ENCODE measurements at places on chromosomes 11 and 22.
A peak's percentile ranks its signal among the peaks of the same experiment; 100 is the strongest.

DNA sequence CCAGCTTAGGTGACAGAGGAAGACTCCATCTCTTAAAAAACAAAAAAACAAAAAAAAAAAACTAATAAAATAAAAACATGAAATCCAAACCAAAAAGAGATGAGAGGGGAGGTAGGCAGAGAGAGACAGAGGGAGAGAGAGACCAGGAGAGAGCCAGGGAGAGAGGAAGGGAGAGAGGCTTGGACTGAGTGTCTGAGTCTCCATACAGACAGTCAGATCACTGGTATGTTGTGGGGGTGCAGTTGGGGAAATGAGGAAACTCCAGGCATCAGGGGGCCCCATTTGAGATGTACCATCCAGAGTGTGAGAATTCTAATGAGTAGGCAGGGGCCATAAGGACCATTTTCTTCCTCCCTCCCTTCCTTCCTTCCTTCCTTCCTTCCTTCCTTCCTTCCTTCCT is 53.1 kb upstream of the SEPTIN5 start:
- DNase-seq = no peak

- DNase-seq = no peak
Observed at GRCh38 chr11:76835928-76836612, 24.6 kb upstream of the ACER3 start.

DNA sequence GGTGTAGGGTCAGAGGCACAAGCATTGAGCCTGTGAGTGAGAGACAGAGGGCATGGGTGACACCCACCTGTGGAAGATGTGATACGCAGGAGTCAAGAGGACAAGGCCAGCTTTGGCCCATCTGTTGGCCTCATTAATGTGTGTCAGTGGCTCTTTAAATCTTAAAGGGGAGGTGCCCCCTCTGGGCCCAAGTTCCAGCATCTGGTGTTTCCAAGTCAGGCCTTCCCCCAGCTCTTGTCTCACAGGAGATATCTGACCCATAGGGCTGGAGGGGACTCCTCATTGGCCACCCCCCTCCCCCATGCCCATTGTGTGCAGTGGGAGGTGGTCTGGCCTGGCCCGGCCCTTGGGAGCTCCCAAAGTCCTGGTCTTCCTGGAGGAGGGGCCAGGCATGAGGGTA is 8.9 kb downstream of the KCNK7 start:
- DNase-seq = no peak

GRCh38 chr11:118287006-118287405 is 17.5 kb upstream of the CD3E start:
- no peak for DNase-seq

DNA sequence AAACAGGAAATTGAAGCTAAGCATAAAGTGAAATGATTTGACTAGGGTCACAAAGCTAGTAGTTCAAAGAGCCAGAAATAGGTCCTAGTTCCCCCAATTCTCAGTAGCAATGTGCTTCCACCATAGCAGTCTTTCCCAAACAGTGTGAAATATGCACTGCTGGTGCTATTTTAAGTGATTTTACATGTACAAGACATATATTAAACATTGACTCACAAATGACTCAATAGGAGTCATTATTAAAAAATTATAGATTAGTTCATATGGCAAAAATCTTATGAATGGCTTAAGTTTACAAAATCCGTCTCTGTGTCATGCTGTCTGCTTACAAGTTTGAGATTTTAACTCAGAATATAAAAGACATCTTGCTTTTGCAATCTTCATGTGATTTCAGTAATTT is 21.4 kb downstream of the KIF18A start:
- DNase-seq = no peak

- no peak for DNase-seq
Observed at GRCh38 chr11:83364500-83365045, 78.4 kb upstream of the CCDC90B start.

- DNase-seq = no peak
Observed at GRCh38 chr11:133154076-133154475, 378.2 kb downstream of the OPCML start.

GRCh38 chr22:37137131-37137530 is 12.6 kb downstream of the IL2RB start:
- DNase-seq = no peak

GRCh38 chr11:48063424-48063978 is 83.1 kb downstream of the PTPRJ start:
- no peak for DNase-seq

DNA sequence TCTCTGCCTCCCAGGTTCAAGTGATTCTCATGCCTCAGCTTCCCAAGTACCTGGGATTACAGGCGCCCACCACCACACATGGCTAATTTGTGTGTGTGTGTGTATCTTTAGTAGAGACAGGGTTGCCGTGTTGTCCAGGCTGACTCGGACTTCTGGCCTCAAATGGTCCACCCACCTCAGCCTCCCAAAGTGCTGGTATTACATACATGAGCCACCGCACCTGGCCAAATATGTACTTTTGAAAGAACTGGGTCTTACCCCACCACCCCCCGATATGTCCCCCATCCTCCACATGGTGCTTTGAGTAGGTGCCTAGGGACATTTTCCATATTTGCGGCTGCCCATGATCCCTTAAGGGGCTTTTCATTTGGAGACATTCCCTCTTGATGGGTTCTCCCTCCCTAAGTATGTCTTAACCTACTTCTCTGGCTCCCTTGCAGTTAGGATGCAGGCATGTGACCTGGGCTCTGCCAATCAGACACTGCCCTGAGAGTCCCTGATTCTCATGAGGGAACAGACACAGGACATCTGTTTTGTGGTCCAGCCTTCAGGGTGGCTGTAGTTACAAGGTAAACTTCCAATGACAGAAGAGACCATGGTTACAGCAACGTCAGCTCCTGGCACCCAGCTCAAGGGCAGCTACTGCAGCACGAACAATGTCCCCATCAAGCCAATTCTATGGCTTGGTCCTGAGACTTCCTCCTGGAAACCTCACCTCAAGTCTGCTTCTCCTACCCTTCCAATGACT is 48.4 kb downstream of the CHST1 start:
- DNase-seq = no peak

- no peak for DNase-seq
Observed at GRCh38 chr11:34072832-34073231, 21.3 kb downstream of the CAPRIN1 start.

- DNase-seq = no peak
Observed at GRCh38 chr22:32341122-32341740, 16.4 kb upstream of the RFPL3 start.

DNA sequence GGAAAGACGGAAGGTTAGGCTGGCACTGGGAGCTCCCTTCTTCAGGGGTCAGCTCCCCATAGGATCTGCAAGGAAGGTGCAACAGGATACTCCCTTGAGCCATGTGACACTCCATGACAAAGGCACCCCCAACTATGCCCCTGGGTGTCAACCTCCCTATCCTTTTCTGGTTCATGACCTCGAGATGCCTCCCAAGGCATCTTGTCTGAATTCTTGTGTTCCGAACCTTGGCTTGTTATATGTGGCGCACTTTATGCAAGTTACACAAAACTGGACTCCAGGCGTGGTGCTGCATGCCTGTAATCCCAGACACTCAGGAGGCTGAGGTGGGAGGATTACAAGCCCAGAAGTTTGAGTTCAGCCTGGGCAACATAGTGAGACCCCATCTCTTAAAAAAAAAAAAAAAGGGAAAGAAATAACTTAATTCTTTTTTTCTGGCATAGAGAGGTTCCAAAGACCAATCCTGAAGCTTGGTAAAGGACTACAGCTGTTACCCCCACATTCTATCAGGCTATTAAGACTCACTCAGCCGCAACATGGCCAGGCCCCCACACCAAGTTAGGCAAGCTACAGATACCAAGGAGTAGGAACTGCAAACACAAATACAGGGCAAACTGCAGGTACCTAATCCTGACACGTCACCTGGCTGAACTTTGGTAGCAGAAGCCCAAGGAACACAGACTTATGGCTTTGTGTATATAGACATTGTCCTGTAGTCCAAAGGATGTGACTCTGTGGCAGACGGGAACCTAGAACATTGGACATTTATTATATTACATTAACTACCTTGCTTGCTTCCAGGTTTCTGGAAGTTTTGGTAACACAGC is 1.4 kb downstream of the C11orf24 start:
- no peak for DNase-seq

- DNase-seq = no peak
Observed at GRCh38 chr22:24416095-24416494, 11.3 kb upstream of the ADORA2A start.

DNA sequence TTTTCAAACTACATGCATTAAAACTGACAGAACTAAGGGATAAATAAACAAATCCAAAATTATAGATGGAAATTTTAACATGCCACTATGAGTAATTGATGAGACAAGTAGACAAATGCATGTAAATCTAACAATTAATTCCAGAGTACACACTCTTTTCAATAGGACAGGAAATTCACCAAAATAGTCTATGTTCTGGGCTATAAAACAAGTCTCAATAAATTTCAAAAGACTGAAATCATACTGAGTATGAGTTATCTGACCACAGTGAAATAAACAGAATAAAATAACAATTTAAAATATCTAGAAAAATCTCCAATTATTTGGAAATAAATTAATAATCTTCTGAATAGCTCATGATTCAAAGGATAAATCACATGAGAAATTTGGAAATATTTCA is 38.5 kb upstream of the ME3 start:
- DNase-seq = no peak

- no peak for DNase-seq
Observed at GRCh38 chr11:82003024-82003423, 730.6 kb downstream of the FAM181B start.

GRCh38 chr22:49299821-49300231 is 527.8 kb downstream of the BRD1 start:
- DNase-seq = no peak

DNA sequence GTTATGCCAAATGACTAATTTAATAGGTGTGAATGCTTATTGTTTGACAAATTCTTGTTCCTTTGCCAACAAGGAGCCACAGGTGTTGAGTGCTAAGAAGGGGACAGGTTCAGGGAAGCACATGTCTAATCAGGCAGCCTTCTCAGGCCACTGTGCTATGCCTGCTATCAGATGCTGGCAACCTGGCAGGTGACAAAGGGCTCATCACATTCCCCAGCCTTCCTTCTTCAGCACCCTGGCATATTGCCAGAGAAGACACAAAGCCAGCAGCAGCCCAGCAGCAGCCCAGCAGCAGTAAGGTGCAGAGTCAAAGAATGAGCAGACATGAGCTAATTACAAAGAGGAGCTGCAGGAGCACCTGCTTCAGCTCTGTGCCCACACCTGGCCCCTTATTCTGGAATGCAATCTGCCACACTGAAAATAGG is 68.2 kb downstream of the GUCY1A2 start:
- DNase-seq = no peak

DNA sequence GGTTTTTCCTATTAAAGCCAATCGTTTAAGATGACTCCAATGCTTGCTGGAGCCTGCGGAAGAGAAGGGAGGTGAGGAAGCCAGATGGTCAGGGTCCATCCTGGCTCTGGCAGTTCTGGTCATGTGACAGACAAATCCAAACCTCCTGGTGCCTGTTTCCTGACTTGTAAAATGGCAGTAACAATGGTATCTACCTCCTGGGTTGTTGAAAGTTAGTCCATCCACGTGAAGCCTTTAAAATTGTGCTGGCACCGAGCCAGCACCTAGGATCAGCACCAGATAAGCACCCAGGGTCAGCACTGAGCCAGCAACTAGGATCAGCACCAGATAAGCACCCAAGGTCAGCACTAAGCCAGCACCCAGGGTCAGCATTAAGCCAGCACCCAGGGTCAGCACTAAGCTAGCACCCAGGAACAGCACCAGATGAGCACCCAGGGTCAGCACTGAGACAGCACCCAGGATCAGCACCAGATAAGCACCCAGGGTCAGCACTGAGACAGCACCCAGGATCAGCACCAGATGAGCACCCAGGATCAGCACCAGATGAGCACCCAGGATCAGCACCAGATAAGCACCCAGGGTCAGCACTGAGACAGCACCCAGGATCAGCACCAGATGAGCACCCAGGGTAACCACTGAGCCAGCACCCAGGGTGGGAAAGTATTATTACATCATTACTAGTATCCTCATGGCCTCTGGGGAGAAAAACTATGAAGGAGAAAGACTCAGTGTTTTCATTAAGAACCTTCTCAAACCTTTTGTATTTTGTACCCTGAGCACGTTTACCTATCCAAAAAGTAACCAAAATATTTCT is 17.2 kb downstream of the KIAA0930 start:
- no peak for DNase-seq

- no peak for DNase-seq
Observed at GRCh38 chr11:132804258-132804657, 728.0 kb downstream of the OPCML start.

- DNase-seq = no peak
Observed at GRCh38 chr11:34536056-34536455, 22.5 kb upstream of the ELF5 start.

GRCh38 chr11:97717922-97718321 is 1302.8 kb upstream of the CNTN5 start:
- no peak for DNase-seq

- no peak for DNase-seq
Observed at GRCh38 chr11:17552041-17552355, 4.9 kb downstream of the OTOG start.

DNA sequence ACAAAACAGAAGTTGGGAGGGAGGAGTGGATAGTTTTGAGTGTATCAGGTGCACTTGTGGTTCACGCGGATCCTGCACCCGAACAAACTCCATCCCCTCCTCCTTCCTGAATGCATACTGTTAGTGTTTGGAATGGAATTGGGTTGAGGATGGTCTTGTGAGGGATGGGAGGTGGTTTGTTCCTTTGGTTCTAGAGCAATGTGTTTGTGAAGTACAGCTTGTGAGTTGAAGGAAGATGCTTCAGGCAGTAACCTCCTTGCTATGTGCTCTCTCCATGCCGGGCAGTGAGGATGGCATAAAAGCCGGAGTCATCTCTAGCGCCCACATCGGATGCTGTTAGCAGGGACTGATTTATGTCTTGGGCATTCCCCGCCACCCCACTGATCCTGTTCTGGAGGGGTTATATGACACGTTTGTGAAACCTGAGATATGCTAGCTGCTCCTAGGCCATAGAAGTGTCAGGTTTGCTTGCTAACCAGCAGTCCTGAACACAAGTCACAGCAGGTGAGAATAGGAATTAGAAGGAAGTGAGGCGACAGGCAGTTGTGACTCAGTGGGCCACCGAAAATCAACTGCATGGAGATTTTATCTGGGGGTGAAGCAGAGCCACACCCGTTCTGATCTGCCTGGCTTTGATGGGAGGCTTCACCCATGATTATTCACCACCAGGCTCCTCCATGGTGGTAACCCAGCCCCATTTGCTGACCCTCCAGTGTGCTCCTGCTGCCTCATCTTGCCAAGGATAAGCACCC is 2.2 kb downstream of the BCR start:
- DNase-seq = peak; percentile 76

DNA sequence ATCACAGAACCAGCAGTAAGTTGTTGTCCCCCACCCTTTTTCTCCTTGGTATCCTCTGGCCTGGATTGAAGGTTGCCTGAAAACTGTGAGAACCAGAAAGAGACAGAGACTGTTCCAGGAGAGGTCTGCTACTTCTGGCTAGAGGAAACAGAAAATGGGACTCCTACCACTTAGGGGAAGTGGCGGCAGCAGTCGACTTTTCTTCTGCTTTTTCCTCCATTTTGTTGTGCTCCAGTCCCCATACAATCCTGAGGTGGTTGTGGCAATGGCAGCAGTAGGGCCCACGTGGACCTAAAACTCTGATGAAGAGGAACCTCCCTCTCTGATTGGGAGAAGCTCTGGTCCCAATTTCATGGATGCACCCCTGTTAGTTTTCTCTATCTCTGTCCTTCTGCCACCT is 76.0 kb upstream of the SORL1 start:
- DNase-seq = no peak

- no peak for DNase-seq
Observed at GRCh38 chr22:30054067-30054763, 26.0 kb upstream of the HORMAD2 start.

GRCh38 chr11:69049490-69049867 is 747 bp downstream of the TPCN2 start:
- DNase-seq = peak; percentile 28

GRCh38 chr11:122202951-122203456 is 87.0 kb upstream of the BLID start:
- peak; percentile 34 for DNase-seq
